Endodermal cell (in vitro differentiated cells): ENCODE measurements at places on chromosomes 5 and 9. TPM values are rescaled to one million over a fixed set of nuclear protein-coding genes. Genes with fewer than 3 reads are reported as not detected.

Gene MARVELD2
- 30.5 and 31.8 TPM in 2 replicates for total RNA-seq

Gene OR1J2
- not detected in 2 replicates for total RNA-seq

Gene NPR2
- total RNA-seq: 20.9 and 22.9 TPM in 2 replicates

Gene ELP1
- total RNA-seq: 32.9 and 33.2 TPM in 2 replicates

Gene TLR4
- 0.08 TPM in 1 of 3 replicates, not detected in the others for total RNA-seq

Gene RASGRF2
- total RNA-seq: 14.4 and 16.2 TPM in 2 replicates

Gene COL15A1
- total RNA-seq: 0.07 TPM in 1 of 2 replicates, not detected in the other

Gene UBAC1
- total RNA-seq: 46.6 and 48.4 TPM in 2 replicates

Gene FAM153A
- not detected in 3 replicates for total RNA-seq

Gene IFNB1
- total RNA-seq: not detected in 2 replicates

Gene SURF6
- total RNA-seq: 22.9 and 29.4 TPM in 2 replicates

Gene TLE1
- total RNA-seq: 73.5 and 79.9 TPM in 2 replicates

Gene PCDHGC4
- total RNA-seq: 2.6 to 3.0 TPM (median 2.6 TPM) in 3 replicates

Gene OBP2B
- not detected in 3 replicates for total RNA-seq

Gene CEL
- total RNA-seq: 2.6 and 3.3 TPM in 2 replicates

Gene SLC6A7
- not detected in 2 replicates for total RNA-seq

Gene SPOCK1
- total RNA-seq: 22.2 to 142 TPM (median 25.8 TPM) in 3 replicates

Gene CCNI2
- total RNA-seq: 0.42 to 1.3 TPM (median 0.67 TPM) in 3 replicates

Gene SUSD3
- total RNA-seq: 4.6 and 5.1 TPM in 2 replicates

Gene SOWAHA
- 0.12 TPM in 1 of 3 replicates, not detected in the others for total RNA-seq

Gene PRDM9
- 0.15 TPM in 1 of 3 replicates, not detected in the others for total RNA-seq

Gene PIP5K1B
- 9.1 and 10.2 TPM in 2 replicates for total RNA-seq

Gene PLCXD3
- total RNA-seq: 36.6 and 41.8 TPM in 2 replicates

Gene LECT2
- total RNA-seq: not detected in 2 replicates

Gene C1QTNF2
- not detected in 3 replicates for total RNA-seq

Gene PPP6C
- 29.0 to 49.6 TPM (median 44.3 TPM) in 3 replicates for total RNA-seq

Gene PCDHGA6
- 0.49 to 0.55 TPM (median 0.50 TPM) in 3 replicates for total RNA-seq

Gene PTPN3
- total RNA-seq: 2.7 and 3.1 TPM in 2 replicates

Gene PAX5
- 0.14 and 0.15 TPM in 2 replicates for total RNA-seq

Gene LCN1
- not detected in 3 replicates for total RNA-seq

Gene CREBRF
- total RNA-seq: 12.6 to 23.8 TPM (median 12.7 TPM) in 3 replicates

Gene IFNA10
- total RNA-seq: not detected in 2 replicates

Gene MARCOL
- not detected in 2 replicates for total RNA-seq

Gene CDC20B
- 0.13 and 0.27 TPM in 2 replicates for total RNA-seq

Gene IL5
- not detected in 3 replicates for total RNA-seq

Gene LMNB1
- 185 and 191 TPM in 2 replicates for total RNA-seq

Gene GAS1
- total RNA-seq: 4.8 and 6.4 TPM in 2 replicates

Gene DMRT3
- total RNA-seq: not detected in 3 replicates

Gene NFIB
- 7.9 to 15.2 TPM (median 14.1 TPM) in 3 replicates for total RNA-seq

Gene SLC6A3
- total RNA-seq: 0.18 and 0.23 TPM in 2 replicates

Gene TICAM2
- total RNA-seq: 1.1 and 1.5 TPM in 2 replicates

Gene IFT74
- total RNA-seq: 28.5 to 34.7 TPM (median 30.4 TPM) in 3 replicates
